ENCODE measurements at places on chromosomes 7 and 10.

DNA sequence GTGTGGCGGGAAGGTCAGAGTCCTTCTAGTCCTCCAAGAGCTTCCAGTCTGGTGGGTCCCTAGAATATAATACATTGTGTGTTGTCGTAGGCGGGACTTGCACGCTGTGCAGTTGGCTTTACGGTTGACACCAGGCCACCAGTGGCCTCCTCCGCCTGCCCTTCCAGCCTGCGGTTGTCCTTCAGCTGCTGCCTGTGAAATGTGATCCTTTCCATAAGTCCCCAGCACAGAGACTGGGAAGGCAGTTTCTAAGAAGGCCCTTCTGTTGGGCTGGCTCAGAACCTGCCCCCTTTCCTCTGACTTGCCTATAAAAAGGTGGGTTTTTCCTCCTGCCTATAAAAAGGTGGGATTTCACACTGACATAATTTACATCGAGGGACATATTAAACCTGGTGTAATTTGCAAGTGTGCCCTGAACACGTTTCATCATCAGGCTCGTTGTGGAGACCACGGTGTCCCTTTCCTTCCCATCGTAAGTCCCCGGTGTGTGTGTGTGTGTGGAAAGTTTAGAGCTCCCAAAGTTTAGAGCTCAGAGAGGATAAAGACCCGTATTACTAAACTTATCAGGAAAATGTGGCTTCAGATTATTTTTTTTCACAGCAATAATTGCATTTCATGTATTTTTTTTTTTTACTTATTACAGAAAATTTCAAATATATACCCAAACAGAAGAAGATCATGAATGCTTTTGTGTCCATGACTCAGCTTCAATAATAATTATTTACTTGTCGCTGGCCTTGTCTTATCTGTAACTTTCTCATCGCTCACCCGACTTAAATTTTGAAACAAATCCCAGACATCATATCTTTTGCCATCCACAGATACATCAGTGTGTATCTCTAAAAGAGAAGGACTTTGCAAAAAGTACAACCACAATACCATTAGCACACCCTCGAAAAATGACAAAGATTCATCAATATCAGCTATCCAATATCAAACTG lies 45.1 kb downstream of the CUX1 start:
- DNase-seq = no peak

- no peak for DNase-seq
Observed at GRCh38 chr7:38309555-38309954, 36.1 kb upstream of the TARP start.

DNA sequence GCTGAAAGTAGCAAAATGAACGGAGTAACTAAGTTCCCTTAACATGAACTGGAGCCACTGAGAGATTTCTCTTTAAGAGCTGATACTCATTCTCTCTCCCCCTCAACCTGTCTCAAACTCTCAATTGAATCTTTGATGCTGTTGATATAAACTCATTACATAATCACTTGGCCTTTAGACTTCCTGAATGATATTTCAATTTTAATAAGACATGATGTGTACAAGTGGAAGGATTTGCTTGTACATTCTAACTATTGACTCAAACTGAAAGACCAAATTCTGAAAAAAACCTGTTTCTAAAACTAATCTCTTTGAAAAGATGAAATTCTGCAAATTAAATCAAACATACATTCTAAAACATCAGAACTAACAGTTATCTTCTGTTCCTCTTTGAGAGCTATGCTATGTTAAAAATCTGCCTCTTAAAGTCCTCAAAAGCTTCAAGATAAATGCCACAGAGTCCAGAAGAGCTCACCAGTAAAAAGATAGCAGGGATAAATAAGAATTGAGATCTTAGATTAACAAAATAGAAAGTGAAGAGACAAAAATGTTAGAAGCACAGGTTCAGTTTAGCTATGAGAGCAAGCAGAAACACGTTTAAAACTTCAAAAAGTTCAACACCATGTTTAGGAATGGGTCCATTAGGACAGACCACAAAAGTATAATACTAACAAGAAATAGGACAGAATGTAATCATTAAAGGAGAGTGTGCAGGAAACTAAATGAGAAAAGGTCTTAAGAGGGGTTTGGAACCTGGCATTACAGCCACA lies 46.1 kb downstream of the TNPO3 start:
- no peak for DNase-seq

DNA sequence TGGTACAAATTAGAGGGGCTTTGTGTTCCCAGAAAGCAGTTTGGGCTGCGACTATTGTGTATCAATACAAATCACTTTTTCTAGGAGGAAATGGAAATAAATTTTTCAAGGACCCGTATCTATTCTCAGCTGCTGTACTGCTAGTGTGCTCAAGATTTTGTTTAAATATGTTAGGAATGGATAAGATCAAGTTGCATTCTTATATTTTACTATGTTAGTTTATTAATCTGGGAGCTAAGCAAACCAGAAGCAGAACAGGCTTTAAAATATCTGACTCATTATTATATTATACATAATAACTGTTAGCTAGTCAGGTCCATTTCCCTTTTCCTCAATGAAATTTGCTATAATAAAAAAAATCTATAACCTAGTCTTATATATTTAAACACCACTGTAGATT lies 11.1 kb upstream of the GLCCI1 start:
- no peak for DNase-seq

DNA sequence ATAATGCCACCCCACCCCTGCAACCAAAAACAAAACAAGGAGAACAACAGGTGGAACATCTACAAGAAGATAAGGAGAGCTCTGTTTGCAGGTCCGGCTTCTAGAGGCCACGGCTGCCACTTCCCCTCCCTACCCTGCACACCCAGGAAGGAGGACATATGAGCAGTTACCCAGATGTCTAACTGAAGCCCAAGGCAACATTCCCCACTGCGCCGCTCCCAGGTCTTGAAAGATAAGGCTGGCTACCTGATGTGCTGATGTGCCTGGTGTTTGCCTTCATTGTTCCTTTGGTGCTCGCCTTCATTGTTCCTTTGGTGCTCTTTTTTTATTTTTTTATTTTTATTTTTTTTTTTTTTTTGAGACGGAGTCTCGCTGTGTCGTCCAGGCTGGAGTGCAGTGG lies 21.0 kb downstream of the HPS6 start:
- no peak for DNase-seq

DNA sequence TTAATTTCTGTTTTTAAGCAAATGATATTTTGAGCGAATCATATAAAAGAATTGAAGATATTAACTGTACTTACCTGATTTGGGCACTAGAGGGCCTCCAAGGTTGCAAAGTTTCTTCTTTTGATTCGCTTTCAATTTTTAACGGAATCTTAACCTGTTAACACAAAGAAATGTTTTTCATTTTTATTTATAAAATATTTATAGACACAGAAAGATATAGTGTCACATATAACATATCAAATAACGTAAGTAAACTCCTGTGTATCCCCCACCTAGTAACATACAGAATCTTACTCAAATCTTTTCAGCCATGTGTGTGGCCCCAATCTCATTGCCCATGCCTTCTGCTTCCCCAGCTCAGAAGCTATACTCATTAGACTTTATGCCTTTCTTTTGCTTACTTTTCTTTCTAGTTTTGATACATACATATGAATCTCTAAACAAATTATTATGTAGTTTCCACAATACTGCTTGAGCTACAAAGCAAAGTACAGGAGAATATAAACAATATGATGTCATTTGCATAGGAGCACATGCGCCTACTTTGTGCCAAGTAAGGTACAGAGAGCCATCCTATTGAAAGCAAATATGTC lies 49.5 kb upstream of the ZPBP start:
- no peak for DNase-seq

DNA sequence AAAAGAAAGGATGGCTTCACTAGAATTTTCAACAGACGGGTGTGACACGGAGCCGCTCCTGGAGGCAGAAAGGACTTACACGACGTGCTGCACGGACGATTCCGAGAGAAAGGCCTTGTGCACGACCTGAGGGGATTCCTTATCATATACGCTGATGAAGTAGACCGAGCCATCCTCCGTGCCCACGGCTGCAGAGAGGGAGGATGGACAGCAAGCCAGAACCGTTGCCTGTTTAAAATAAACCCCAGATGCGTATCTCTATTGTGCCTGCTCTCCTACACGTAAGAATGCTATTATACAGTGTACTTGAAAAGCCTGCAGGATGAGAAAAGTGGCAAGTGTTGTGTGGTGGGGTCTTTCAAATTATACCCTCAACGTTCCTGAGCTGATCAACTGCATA lies 38.4 kb downstream of the CFAP43 start:
- DNase-seq = no peak
